Mesothelial cell of epicardium (in vitro differentiated cells): ENCODE measurements at places on chromosomes 7 and 10. TPM values are rescaled to one million over a fixed set of nuclear protein-coding genes. Genes with fewer than 3 reads are reported as not detected.

GRCh38 chr7:86199881-86200614 lies 443.7 kb upstream of the GRM3 start:
- no peaks in the 10 kb centered on the region for H3K36me3 ChIP-seq
- H3K27ac ChIP-seq: no peak overlapping the region
- no peak overlapping the region for H3K4me3 ChIP-seq
- no peaks in the 10 kb centered on the region for H3K27me3 ChIP-seq
- no peaks in the 10 kb centered on the region for H3K4me1 ChIP-seq

- H3K36me3 ChIP-seq: no peaks in the 10 kb centered on the region
- H3K4me3 ChIP-seq: no peak overlapping the region
- peaks cover 1% of the 10 kb centered on the region for H3K27me3 ChIP-seq
- H3K27ac ChIP-seq: no peak overlapping the region
- peaks cover 21% of the 10 kb centered on the region for H3K4me1 ChIP-seq
Observed at GRCh38 chr10:76350583-76350982, 919.2 kb downstream of the LRMDA start.

DNA sequence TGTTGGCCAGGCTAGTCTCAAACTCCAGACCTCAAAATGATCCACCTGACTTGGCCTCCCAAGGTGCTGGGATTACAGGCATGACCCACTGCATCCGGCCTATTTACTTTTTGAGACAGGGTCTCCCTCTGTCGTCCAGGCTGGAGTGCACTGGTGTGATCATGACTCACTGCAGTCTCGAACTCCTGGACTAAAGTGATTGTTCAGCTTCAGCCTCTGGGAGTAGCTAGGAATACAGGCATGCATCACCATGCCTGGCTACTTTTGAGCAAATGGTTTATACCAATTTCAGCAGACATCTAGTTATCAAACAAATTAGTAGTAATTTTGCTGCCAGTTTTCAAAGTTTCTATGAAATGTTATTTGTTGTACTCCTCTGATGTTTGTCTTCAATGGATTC lies 2.2 kb upstream of the WAC start:
- DNase-seq: no peak
- H3K27me3 ChIP-seq: no peaks in the 10 kb centered on the region
- H3K4me1 ChIP-seq: peaks cover 39% of the 10 kb centered on the region
- H3K27ac ChIP-seq: peak overlapping the region; percentile 63
- H3K4me3 ChIP-seq: peak overlapping the region; percentile 100

GRCh38 chr7:88806280-88807037 lies 10.9 kb upstream of the TEX47 start:
- no peaks in the 10 kb centered on the region for H3K4me1 ChIP-seq
- no peaks in the 10 kb centered on the region for H3K27me3 ChIP-seq
- no peaks in the 10 kb centered on the region for H3K36me3 ChIP-seq
- H3K27ac ChIP-seq: no peak overlapping the region

DNA sequence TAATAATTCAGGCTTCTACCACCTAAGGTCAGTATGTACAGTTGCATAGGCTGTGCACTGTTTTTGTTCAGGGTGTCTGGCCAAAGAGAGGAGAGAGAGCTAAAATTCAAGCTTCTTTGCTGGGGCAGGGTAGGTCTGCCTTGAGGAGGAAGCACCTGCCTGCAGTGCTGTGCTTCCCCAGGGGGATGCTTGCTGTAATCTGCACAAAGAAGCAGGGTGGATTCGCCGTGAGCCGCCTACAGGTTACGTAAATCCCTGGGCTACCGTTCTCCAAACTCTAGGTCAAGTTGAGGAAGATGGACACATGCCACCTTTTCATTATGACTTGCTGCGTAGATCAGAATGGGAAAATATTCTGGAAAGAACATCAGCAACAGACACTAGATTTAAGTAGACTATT lies 543.3 kb downstream of the TNS3 start:
- DNase-seq: no peak
- H3K4me3 ChIP-seq: no peak overlapping the region
- peaks cover 31% of the 10 kb centered on the region for H3K4me1 ChIP-seq
- H3K27me3 ChIP-seq: no peaks in the 10 kb centered on the region
- H3K27ac ChIP-seq: no peak overlapping the region
- no peaks in the 10 kb centered on the region for H3K36me3 ChIP-seq

The PIK3AP1 gene
- total RNA-seq: 0.16 to 0.36 TPM (median 0.25 TPM) in 3 replicates

The PCLO gene
- 5.3 to 7.4 TPM (median 6.0 TPM) in 3 replicates for total RNA-seq

The CLDN4 gene
- 158 to 175 TPM (median 165 TPM) in 3 replicates for total RNA-seq

DNA sequence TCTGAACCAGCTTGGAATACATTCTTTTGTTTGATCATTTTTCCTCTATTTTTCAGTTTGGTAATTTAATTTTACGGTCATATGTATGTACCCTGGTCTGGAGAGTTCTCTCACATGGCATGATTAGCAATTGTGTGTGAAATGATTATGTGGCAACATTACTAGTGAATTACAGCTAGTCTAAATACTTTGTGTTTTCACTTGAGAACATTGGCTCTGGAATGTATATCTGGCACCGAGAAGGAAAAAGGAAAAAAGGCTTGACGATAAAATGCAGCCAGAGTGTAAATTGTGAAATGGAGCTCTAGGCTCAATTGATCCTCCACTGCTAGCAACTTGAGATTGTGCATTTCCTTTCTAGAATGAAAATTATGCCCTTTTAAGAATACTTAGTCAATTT lies 397.2 kb downstream of the EXOC4 start:
- H3K36me3 ChIP-seq: peaks cover 2% of the 10 kb centered on the region
- H3K27me3 ChIP-seq: peaks cover 10% of the 10 kb centered on the region
- H3K27ac ChIP-seq: no peak overlapping the region
- H3K4me3 ChIP-seq: no peak overlapping the region

The VIM gene
- total RNA-seq: 1,386 to 1,516 TPM (median 1,481 TPM) in 3 replicates
